CD4-positive, alpha-beta T cell treated with Interleukin-10 for 1 hour (primary cell): ENCODE measurements at places on chromosomes 2 and 18.

DNA sequence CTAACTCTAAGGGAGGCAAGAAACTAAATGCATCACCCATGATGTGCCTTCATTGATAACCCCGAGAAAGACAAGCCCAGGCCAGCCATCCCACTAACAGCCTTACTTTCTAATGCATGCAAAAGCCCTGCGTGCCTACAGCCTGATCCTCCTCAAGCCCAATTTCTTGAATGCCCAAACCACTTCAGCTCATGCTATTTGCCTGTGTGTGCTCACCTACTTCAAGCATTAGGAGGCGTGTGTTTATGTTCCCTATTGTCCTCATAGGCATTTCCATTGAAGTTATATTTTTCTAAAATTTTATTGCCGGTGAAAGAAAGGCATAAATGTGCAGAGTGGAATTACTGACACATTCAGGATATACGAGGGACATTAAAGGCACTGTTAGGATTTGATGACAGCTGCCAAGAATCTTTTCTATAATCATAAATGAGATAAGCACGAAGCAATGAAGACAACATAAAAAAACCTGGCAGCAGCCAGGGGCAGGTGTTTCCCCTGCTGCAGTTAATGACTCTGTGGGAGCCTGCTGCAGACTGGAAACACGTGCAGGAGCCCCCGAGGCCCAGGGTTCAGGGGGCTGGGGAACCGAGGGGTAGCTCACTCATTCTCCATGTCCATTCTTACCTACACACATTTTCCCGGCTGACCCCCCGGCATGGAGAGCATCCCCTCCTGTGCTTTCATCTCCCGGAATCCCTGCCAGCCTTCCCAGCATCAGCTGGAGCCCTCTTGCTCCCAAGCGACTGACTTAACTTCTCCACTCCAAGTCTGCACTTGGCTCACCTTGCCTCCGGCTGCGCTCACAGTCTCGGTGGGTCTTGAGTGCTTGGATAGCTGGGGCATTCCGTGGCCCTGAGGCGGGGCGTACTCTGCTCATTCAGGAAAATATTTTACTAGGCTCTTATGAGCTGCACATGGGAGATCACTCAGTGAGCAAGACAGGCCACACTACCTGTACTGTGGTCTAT, 292.3 kb upstream of the SIX2 start:
- DNase-seq = no peak

DNA sequence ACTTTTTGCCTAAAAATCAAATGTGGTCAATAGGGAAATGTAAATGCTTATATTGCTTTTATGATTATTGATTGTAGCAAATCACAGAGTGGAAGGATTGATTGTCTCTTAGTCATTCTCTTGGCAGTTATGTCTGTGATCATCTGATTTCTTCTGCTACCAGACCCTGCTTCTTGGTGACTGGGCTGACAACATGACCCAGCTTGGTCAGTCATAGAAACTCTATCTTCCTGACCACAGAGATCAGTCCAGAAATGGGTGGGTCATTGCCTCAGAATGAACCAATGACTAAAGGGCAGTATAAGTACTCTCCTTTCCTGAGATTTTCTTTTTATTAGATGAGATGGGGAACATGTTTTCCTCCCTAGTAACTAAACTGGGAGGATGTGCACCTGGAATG, 87.6 kb downstream of the MAIP1 start:
- DNase-seq = no peak

GRCh38 chr2:176114120-176114929, 2.3 kb upstream of the HOXD10 start:
- no peak for DNase-seq

DNA sequence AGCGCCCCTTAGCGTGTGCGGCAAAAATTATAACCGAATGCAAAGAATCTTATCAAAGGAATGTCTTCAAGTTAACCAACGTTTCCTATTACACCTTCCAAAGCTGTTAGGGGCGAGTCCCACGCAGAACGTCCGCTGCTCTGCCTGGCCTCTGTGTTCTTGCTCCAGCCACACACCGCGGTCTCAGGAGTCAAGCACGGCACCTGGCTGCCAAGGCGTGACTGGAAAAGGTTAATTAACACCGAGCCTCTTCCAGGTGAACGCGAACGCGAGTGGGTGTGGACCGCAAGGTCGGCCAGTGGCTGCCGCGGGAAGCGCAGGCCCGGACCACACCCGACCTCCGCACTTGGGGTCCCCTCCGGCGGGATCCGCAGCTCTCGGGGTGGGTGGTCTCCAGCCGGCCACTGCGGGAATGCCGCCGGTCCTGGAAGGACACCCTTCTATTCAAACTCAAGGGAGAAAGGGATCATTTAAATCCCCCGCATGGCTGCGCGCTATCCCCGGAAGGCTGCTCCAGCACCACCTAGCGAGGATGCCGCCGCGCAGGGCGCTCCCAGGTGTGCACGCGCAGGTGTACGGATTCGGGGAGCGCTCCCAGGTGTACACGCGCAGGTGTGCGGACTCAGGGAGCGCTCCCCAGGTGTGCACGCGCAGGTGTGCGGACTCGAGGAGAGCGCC, 830 bp downstream of the CYB5A start:
- DNase-seq = peak; percentile 19

- no peak for DNase-seq
Observed at GRCh38 chr18:13934058-13934457, 18.7 kb upstream of the MC2R start.

- DNase-seq = no peak
Observed at GRCh38 chr2:220424561-220424960, 797.1 kb downstream of the SLC4A3 start.

DNA sequence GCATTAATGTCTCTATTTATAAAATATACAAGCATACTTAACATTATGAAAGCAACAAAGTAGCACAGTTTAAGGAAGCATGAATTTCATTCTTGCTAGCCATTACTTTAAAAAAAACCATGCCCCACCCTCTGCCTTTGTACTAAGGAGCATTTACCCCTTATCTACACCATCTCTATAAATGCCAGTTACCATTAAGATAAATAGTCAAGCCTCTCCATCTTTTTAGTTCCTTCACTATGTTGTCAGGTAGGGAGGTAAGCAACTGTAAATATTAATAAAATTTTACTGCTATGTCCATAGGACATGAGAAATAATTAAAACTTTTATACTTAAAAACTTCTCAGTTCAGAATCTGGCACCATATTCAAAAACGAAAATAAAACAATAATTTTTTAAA, 42.1 kb downstream of the ROCK1 start:
- no peak for DNase-seq

- DNase-seq = no peak
Observed at GRCh38 chr18:3713166-3713565, 263.2 kb downstream of the TGIF1 start.

DNA sequence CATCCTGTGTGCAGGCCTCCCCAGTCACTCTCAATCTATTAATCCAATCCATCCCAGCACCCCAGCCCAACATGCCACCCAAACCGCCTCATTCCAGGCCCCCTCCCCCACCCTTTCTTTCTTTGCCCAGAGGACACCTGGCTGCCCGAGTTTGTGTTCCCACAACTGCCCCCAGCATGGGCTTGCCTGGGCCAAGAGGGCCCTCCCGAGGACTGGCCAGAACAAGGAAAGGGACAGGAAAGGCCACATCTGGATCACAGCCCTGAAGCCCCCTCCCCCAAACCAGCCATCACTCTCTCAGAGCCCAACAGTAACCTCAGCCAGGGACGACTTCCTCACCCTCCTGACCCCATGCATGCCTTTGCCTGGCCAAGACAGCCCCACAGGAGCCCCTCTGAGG, 1.2 kb downstream of the TNS1 start:
- DNase-seq = no peak

- no peak for DNase-seq
Observed at GRCh38 chr18:79928563-79928960, 22.9 kb downstream of the SLC66A2 start.

DNA sequence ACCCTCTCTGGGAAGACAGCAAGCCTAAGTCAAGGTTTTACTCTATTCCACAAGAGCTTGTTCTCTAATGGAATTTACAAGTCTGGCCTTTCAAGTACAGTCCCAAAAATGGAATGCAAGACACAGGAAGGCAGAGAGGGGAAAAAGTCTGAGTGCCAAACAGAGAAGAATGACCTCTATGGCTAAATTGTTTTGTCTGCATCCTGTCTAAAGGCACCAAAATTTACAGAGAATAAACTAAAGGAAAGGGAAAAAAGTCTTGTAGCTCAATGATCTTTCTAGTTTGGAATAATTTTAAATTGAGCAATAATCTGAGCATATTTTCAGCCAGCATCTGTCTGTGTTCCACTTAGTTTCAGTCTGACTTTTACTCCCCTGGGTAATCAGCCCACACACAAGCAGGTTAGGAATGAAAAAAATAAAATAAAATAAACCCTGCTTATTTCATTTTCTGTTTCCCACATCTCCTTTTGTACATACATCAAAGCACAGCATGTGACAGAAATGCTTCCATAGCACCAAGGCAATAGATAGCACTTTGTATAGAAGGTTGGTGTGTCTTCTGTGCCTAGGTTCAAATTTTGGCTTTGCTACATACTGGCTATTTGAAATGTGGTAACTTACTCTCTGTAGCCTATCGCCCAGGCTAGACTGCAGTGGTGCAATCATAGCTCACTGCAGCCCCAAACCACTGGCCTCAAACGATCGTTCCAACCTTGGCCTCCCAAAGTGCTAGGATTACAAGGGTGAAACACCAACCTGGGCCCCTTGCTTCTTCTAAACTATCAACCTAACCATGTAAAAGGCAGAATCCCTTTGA, 105.1 kb downstream of the SLC8A1 start:
- DNase-seq = no peak

DNA sequence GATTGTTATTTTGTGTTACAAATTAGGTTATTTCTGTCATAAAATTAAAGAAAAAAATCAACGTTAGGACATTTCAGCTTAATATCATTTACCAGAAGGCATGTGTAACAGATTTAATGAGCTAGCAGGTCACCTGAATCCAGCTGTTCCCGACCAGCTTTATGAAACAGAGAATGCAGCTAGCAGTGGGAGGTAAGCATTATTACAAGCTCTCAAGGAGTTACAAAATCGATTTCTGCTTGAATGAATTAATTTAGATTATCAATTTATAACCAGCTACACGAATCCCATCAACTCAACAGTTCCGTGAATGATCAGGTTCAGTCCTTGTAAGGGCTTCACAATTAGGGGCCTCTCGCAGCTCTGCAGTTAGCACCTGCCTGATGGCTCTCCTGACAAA, 211.9 kb downstream of the PTGR3 start:
- no peak for DNase-seq

DNA sequence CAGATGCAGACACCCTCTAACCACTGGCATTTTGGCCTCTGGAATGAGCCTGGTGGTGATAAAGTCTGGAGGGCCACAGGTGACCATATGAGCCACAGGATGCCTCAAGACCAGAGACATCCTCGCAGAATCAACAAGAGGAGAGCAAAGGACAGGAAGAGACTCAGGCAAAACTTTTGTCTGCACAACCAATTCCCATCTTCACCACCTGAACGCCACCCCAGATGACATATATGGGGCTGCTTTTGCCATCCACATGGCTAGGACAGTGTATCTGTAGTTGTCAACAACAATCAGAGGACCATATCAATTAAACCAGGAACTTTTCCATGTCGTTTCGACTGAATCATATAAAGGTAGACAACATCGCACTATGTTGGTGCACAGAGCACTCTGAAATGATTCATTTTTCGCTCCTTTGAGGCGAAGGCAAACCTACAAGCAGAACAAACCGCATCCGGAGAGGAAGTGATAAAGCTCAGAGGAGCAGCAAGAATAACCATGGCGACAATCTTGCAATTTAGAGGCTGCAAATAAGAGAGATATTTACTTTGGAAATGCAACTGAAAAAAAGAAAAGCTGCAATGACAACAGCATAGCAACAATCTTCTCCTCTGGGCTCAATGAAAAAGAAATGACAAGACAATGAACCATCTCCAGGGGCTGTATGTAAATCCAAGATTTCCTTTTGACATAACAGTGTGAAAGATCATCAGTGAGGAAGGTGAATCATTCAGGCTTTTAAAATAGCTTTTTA, 204.5 kb downstream of the ARL4C start:
- peak; percentile 90 for DNase-seq

- DNase-seq = peak; percentile 74
Observed at GRCh38 chr18:70672581-70672980, 383.7 kb downstream of the SOCS6 start.

GRCh38 chr18:21112140-21112473, 494 bp upstream of the ROCK1 start:
- DNase-seq = no peak

DNA sequence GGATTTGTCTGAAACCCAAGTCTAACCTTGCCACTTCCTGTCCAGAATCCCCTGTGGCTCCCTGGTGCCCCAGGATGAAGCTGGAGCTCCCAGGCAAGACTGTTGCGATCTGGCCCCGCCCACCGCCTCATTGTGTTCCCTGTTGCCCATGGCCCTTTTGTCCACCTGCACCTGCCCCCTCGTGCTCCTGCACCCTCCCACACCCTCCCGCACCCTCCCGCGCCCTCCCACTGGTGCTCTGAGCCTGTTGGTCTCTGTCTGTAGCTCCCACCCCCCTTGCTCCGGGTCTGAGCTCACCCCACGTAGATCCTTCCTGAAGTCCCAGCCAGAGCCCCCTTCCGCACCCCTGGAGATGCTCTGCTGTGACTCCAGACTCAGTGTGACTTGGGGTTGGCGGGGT, 244.4 kb downstream of the ATAD2B start:
- no peak for DNase-seq

- no peak for DNase-seq
Observed at GRCh38 chr2:239306274-239307220, 94.3 kb downstream of the HDAC4 start.

DNA sequence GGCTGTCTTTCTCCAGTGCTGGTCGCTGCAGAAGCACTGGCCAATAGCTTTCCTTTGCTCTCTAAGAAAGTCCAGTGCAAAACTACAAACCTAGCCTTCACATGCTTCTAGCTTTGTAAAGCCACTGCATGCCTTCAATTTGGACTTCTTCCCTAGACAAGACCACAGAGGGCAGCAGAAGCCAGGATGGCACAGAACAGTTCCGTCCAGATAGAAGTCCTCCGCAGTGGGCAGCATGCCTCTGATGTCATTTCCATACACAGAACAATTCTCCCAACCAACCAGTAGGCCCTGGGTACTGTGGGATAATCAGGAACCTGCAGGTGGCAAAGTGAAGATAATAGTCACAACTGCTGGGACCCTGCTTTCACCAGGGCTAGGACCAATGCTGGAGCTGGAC, 3.3 kb downstream of the ST6GAL2 start:
- DNase-seq = no peak

- DNase-seq = no peak
Observed at GRCh38 chr18:36086186-36086585, 18.8 kb upstream of the RPRD1A start.

- no peak for DNase-seq
Observed at GRCh38 chr18:73895701-73896100, 251.9 kb downstream of the FBXO15 start.
